Fibroblast of lung (primary cell): ENCODE measurements at places on chromosomes 11 and 22. TPM values are rescaled to one million over a fixed set of nuclear protein-coding genes. Genes with fewer than 3 reads are reported as not detected.
A peak's percentile ranks its signal among the peaks of the same experiment; 100 is the strongest.

- DNase-seq, result no peak
Observed at GRCh38 chr22:30863081-30863833, 105.3 kb downstream of the MORC2 start.

DNA sequence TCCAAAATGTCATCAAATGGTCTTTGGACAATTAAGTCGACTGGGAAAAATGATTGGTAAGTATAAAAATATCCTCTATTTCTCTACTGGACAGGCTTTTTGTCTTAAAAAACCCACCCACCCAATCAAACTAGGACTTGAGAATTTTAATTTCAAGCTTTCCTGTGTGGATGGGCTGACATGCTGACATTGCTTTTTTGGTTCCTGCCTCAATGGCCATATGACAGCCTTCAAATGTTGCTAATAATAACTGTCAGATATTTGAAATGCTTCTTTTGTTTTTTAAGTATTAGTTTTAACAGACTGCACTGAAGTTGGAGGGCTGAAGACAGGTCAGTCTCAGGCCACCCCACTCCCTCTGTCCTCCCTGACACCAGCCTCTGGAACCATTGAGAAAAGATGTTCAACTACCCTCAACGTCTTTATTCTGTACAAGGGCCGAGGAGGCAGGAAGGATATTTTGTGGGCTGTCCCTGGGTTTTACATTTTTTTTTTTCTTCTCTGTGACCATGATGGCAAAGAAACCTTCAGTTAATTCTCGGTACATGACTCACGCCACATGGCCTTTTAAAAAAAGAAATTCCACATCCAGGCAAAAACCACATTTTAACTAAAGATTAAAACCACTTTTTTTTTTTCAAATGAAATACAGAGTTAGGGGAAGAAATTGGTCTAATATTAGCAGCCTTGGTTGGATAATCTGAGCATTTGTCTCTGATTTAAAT lies 130.4 kb downstream of the SLC1A2 start:
- peak; percentile 79 for DNase-seq

- DNase-seq, result no peak
Observed at GRCh38 chr11:112118176-112118575, 31.5 kb downstream of the SDHD start.

GRCh38 chr22:27673839-27674238 lies 127.7 kb downstream of the MN1 start:
- no peak for DNase-seq

- DNase-seq, result peak; percentile 6
Observed at GRCh38 chr11:1153105-1153950, 4.4 kb upstream of the MUC5AC start.

DNA sequence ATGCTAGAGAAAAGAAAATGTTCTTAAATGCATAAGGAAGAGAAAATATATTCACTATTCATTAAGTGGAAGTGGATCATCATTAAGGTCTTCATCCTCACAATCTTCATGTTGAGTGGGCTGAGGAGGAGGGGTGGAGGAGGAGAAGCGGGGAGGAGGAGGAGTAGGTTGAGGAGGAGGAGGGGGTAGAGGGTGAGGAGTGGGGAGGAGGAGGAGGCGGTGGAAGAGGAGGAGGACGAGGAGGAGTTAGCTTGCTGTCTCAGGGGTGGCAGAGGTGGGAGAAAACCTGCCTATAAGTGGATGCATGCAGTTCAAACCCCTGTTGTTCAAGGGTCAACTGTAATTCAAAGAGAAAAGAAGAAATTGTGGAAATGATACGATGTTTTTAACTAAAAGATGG lies 71.6 kb downstream of the MYEOV start:
- no peak for DNase-seq

DNA sequence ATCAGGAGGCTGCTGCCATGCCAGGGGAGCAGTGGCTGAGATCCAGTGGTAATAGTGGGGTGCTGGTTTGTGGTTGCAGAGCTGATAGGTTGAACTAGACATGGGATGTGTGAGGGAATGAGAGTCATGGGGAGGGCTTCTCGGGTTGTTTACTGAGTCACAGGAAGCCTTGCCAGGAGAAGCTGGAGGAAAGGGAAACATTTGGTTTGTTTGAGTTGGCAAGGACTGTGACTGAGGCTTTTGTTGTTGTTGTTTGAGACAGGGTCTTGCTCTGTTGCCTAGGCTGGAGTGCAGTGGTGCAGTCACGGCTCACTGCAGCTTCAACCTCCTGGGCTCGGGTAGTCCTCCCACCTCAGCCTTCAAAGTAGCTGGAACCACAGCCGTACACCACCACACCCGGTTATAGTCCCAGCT lies 49.3 kb downstream of the CABIN1 start:
- peak; percentile 94 for DNase-seq

GRCh38 chr22:44316393-44317122 lies 3.8 kb upstream of the SHISAL1 start:
- DNase-seq, result peak; percentile 73

GRCh38 chr22:47724751-47725150 lies 962.3 kb downstream of the TBC1D22A start:
- no peak for DNase-seq

DNA sequence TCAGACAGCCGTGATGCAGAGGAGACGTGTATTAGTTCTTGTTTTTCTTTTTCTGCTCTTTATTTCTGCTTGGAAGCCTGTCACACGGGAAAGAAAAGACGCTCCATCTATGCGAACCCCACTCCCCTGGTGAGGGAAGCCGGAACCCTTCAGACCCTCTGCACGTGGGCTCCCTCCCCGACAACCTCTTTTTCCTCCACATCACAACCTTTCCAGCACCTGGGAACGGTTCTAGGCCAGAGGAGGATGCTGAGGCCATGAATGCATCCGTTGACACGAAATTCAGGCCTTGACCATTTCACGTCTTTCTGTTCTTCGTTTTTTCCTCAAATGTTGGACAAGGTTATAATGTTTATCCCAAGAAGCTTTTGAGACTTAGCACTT lies 85.3 kb upstream of the WNT7B start:
- DNase-seq, result no peak

DNA sequence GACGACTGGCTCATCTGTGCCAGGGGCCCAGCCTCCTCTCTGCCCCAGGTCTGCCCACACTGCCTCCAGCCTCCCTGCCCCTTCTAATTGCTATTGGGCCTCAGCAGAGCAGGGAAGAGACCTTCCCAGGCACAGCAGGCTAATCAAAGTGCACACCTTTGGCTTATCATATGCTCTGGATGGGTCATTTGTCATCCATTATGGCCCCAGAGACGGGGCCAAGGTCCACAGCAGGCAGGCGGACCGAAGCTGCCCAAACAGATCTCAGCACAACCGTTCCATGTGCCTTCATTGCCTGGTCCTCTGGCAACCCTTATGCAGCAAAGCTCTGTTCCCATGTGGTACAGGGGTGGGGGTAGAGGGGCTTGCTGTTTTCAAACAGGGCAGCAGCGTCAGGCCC lies 66.6 kb downstream of the TP53I11 start:
- no peak for DNase-seq

DNA sequence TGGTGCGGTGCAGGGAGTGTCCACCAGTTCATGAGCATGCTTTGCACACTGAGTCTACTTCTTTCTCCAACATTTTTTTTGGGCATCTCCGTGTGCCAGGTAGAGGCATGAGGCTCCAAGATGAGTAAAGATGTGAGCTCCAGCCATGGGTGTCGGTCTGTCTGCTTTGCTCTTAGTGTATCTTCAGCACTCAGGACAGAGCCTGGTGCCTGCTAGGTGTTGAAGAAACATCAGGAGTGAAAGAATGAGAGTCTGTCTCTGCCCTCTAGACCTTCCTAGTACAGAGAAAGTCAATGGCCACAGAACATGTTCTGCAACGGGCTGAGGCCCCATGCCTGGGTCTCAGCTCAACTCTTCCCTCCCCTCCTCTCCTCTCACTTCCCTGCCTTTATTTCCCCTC lies 486.5 kb downstream of the TBC1D22A start:
- DNase-seq, result no peak

DNA sequence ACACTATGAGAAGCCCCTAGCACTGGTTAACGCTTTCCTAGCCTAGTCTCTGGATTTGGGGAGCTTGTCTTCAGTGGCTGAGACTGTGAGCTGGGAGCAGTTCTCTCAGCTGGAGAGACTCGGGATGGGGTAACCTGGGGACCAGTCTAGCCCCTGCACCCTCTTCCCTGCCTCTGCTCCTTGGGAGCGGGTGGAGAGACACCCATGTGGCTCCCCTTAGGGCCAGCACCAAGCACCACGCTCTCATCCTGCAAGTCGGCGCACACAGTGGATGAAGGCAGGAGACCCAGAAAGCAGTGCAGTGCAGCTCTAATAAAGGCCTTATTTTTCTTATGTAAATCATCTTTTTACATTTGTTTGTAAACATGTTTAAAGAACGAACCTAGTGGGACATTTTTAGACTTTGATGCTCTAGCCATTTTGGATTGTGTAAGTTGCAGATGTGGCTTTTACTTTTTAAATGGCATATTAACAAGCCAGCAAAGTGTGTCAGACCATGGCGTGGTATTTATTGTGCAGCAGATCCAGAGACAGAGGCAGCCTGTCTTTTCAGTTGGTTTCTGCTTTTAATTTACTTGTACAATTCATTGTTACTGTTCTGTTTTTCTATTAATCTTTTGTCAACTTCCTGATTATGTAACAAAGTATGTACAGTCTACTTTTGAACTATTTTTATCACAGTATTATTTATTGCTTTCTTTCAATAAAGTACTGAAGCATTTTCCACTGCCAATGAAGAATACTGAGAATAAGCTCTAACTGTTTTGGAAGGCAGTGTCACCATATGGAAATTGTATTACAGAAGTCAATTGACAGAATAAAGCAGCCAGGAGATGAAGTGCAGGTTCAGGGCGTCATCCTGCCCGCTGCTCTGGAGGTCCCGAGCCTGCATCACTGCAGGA lies 14.4 kb upstream of the CTTN start:
- no peak for DNase-seq

- DNase-seq, result peak; percentile 71
Observed at GRCh38 chr11:105265845-105266244, 126.3 kb upstream of the CARD18 start.

DNA sequence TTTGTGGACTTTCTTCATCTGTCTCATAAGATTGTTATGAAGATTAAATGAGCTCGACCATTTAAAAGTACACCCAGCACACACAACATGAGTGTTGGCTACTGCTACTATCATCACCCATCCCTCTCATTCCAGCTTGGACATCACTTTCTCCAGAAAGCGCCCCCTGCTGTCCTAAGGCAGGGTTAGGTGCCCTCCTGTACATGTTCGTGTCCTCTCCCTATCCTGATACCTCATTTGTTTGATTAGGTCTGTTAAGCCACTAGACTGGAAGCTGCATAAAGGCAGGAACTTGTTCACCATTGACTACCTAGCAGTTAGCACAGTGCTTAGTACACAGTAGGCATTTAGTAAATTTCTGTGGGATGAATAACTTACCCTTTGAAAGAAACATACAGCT lies 85.5 kb downstream of the ENTHD1 start:
- DNase-seq, result peak; percentile 11

Gene GLYATL2
- 0.26 and 1.3 TPM in 2 replicates for total RNA-seq

Gene PATE2
- 0.17 TPM in 1 of 2 replicates, not detected in the other for total RNA-seq

Gene LINC01488
- total RNA-seq, result not detected in 2 replicates

Gene BTG4
- under 0.01 and 0.33 TPM in 2 replicates for total RNA-seq

Gene GLB1L2
- under 0.01 TPM in 2 replicates for total RNA-seq

Gene SF1
- 62.7 and 78.9 TPM in 2 replicates for total RNA-seq
